ENCODE measurements at places on chromosomes 5 and 9. TPM values are rescaled to one million over a fixed set of nuclear protein-coding genes. Genes with fewer than 3 reads are reported as not detected.
A peak's percentile ranks its signal among the peaks of the same experiment; 100 is the strongest.

DNA sequence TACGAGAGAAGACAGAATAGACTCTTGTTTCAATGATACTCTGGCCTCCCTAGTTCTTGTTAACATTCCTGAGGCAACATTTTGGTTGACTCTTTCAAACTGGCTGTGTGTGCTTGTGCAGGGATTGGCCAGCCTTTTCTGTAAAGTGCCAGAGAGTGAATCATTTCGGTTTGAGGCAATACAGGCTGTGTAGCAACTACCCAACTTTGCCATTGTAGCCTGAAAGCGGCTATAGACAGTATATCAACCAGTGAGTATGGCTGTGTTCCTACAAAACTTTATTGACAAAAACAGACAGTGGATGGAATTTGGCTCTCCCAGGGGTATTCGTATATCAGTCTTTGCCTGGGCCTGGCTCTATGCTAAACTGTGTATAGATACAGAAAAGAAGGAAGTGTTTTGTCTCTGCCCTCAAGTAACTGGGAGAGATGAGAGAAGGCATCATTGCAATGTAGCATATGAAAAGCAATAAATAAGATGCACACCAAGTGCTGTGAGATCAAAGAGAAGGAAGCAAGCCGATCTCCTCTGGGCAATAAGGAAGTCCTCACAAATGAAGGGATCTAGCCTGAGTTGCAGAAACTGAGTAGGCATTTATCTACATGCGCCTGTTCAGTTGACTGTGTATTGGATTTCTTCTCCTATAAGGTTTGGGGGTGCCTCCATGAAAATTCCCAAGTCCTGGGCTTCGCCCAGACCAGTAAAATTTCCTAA, 568.0 kb upstream of the KLF4 start:
- DNase-seq, result no peak

GRCh38 chr5:152601806-152602732, 197.0 kb upstream of the NMUR2 start:
- DNase-seq, result no peak

The TMOD1 gene
- 205 TPM for total RNA-seq

DNA sequence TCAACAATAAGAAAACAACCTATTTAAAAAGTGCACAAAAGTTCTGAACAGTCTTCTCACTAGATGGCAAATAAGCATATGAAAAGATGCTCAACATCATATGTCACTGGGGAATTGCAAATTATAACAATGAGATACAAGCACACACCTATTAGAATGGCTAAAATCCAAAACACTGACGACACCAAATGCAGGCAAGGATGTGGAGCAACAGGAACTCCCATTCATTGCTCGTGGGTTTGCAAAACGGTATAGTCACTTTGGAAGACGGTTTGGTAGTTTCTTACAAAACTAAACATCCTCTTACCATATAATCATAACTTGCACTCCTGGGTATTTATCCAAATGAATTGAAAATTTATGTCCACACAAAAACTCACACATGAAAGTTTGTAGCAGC, 100.9 kb upstream of the TBC1D2 start:
- no peak for DNase-seq

- no peak for DNase-seq
These were observed 20.2 kb downstream of the EEIG1 start for GRCh38 chr9:127960410-127961154.

The BTNL9 gene
- total RNA-seq, result 37.8 TPM

DNA sequence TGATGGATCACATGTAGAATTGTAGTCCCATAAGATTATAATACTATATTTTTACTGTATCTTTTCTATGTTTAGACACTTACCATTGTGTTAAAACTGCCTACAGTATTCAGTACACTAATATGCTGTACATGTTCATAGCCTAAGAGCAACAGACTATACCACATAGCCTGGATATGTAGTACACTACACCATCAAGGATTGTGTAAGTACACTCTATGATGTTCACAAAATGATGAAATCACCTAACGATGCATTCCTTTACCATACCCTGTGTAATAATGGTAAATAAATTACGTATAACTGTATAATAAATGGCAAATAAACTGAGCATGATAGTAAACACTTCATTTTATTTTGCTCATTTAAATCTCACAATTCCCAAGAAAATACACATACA, 60.3 kb downstream of the RICTOR start:
- DNase-seq, result no peak

DNA sequence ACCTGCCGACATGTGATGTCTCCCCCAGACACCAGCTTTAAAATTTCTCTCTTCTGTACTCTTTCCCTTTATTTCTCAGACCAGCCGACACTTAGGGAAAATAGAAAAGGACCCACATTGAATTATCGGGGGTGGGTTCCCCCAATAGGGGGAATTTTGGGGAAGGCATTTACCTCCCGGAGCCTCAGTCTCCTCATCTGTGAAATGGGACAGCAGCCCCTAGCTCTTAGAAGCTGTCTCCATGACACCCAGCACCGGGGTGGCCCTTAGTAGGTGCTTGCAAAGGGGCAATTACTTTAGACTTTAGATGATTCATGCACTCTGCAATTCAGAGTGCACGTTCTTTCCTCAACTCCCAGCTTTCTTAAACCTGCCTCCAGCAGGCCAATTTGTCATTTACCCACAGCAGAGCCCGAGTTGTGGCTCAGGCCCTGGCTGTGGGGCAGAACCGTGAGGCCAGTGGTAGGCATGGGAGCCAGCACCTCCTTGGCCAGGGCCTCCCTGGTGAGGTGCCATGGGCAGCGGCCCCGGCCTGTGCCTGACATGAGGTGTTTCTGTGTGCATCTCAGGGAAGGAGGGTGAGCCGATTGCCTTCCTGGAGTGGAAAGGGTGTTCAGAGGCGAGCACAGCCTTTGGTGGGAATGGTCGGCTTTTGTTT, 51.7 kb downstream of the SH3PXD2B start:
- no peak for DNase-seq

DNA sequence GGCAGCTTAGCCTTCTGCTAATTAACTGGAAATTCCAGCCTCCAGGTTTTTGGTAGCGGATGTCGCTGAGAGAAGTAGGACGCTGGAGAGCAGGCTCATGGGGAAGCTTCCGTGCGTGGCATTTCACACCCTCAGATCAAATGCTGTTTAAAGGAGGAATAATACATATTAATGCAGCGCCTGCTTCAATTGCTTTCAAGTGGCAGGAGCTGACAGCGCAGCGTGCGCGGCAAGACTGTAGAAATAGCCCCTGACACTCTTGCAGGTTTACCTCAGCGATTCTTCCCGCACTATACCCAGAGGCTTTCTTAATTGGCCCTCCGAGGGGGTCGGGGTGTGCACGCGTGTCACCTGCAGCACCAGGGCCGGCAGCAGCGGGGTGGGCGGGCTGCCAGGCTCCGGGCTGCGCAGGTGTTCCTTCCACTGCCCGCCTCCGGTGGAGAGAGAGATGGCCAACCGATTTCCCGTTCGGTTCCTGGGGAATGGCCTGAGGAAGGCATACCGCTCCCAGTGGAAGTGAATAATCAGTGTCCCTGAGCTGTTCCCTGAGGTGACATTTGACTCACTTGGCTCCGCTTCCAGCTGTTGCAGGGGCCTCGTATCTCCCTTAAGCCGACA, 427.9 kb downstream of the KCTD16 start:
- peak; percentile 33 for DNase-seq

DNA sequence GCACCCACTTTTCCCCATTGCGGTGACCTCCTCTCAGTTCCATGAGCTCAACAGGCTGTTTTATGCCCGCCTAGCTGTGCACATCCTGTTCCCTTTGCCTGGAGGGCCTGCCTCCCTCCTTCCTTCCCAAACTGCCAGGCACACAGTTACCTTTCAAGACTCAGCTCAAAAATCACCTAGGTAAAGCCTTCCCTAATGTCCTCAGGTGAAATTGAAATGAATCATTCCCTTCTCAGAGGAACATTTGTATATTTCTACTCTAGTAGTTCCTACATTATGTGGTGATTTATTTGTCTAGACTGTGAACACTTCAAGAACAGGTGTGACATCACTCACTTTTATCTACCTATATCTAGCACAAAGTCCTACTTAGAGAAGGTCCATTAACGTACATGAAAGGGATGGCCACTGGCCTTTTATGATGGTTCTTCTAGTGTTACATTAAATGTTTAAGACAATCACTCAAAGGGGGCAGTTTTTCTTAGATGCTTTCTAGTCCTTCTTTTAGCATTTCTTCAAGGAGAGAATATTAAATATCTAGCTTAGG, 103.5 kb upstream of the EQTN start:
- no peak for DNase-seq

The SOX30 gene
- not detected for total RNA-seq

The IL9 gene
- not detected for total RNA-seq

DNA sequence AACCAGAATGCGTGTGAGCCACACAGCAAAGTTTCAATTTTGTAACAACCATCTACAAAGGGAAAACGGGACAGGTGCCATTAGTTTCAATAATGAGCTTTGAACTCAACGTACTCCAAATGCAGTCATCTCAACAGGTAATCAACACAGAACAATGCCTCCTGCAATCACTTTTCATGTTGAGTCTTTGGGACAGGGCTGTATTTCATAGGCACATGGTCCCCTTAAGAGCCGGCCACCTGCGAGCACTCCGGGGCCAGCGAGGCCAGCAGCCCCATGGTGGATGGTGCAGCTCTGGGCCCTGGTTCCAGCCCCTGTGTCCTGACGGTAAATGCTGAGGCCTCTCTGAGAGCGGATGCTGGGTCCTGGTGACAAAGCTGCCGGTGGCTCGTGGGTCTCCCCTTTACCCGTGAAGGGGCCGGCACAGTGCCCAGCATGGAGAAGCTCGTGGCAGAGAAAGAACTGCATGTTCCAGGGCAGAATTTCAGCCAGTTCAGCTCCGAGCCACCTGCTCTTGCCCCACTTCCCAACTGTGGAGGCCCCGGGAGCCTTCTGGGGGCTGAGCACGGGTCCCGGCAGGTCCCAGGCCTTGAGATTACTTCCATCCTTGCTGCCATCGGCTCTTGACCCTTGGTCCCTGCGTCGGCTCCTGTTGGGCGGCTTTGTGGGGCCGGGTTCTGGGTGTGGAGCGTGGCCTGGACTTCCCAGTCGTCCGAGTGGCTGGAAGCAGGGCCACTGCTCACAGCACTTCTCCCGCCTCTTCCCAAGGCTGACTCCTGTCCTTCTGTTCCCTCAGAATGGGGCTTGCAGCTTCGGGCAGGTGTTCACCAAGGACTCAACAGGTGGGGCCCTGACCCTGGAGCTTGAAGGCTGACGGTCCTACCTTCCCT, 26.1 kb upstream of the RNU6ATAC start:
- DNase-seq, result no peak

The NKD2 gene
- 3.4 TPM for total RNA-seq

DNA sequence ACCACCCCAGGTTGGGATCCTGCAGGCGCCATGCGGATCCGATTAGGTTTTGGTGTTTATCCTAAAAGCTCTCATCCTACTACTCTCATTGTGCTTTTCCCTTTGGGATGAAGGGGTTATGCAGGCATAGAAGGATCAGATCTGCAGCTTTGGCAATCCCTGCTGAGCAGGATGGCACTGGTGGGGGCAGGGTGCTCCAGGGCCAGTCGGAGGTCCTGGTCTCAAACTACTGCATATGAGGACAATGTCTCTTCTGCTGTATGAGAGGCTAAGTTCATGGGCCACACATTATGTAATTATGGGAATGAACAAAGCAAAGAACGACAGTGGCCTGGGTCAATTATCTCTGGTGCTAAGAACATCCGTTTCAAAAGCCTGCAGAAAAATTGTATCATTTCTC, 334.2 kb downstream of the IRX1 start:
- DNase-seq, result no peak

The DRD1 gene
- total RNA-seq, result not detected

The NUTM2F gene
- not detected for total RNA-seq

DNA sequence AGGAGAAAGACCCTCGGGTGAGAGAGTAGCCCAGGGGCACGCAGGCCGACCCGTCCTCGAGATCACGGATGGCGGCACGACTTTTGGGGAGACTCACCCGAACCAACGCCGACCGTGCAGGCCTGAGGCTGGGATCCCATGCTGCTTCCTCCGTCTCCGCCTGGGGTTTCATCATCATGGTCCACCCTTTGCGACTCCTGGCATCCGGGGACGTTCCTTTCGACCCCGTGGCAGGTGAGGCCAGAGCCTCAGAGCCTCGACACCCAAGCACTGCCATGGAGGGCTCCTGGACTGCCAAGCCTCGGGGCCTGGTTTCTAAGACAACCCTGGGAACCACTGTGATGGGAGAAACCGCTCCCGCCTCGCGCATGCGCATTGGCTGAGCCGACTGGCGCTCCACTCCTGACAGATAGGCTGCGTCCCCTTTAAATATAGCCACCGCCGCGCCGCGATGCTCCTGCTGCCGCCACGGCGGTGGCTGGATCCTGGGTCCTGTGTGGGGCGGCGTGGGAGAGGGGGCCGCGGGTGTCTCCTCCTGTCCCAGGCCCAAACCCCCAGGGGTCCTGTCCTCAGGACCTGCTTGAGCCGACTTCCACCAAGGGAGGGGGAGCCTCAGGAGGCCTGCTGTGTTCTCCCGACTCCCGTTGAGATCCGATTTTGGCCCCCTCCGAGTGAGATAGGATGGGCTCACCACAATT, 481.6 kb downstream of the SPATA31A7 start:
- DNase-seq, result no peak

- DNase-seq, result no peak
These were observed 43.2 kb downstream of the SLC36A1 start for GRCh38 chr5:151490627-151491026.

The PAPPA gene
- total RNA-seq, result 1.1 TPM

- DNase-seq, result no peak
These were observed 80.2 kb downstream of the PJA2 start for GRCh38 chr5:109329333-109330237.

GRCh38 chr5:77935506-77936364, 159.6 kb upstream of the TBCA start:
- no peak for DNase-seq

GRCh38 chr5:88396751-88397281, 128.2 kb upstream of the TMEM161B start:
- DNase-seq, result no peak

DNA sequence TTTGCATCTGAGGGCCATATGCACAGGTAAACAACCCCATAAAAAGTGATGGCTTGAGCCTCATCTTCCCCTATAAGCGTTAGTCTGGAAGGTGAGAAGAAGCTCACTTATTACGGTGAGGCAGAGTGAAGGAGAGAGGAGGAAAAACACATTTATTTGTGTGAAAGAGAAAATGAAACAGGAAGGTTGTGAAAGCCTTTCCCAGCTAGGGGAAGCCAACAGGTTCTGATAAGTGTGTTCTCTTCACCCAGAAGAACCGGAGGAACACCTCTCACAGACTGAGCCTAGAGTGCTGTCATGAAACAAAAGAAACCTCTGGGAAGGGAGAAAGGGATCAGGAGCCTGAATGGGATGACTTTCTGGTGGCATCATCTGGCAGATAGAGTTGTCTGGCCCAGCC, 192.5 kb downstream of the PTTG1 start:
- no peak for DNase-seq

The PAXX gene
- total RNA-seq, result 23.9 TPM

DNA sequence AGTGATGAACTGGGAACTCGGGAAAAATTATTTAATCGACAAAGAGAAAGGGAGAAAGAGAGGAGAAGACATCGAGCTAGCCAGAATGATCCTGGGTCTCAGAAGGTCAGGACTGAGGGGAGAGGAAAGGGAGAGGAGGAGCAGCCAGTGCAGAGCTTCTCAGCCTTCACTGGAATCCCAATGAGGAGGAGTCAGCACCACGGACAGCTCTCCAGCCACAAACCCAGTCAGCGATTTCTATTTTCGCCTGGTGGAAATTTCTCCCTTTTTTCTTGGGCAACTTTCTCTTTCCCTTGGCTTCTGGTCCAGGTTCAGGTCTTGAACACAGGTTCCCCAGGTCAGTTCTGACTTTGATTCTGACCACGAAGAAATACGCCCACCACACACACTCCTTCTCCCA, 1.6 kb upstream of the BRINP1 start:
- peak; percentile 55 for DNase-seq

The CORO2A gene
- 0.35 TPM for total RNA-seq

Data from left ventricle myocardium superior (tissue), 1 donor.